Retinal pigment epithelial cell (primary cell): ENCODE measurements at places on chromosomes 13 and 19.

DNA sequence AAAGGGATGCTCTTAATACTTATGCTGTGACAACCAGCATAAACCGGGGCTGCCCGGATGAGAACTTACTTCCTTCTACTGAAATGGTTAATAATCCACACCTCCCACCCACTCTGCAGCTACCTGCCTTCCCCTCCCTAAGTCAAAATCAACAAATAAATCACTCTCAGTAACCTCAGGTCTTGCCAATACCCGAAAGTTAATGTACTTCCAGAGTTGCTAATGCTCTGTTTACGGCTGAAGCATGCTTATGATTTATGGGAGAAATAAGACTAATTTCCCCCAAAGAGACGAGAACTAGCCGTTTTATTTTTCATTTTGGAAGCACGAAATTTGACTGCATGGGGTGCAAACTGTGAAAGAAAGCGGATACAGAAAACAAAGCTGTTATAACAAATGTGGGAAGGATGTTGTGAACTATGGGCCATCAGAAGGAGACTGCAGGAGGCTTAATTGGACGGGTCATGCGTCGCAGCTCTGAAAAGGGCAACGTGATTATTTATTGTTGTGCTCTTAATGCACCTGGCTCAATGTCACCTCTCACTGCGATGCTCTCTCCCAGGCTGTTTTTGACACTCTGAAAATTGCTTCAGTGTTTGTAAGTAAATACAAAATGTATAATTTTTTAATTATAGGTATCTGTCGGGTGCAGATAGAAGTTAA lies 114.0 kb upstream of the SLC7A1 start:
- no peak for DNase-seq

- DNase-seq, result no peak
These were observed 746.8 kb upstream of the SLC10A2 start for GRCh38 chr13:103812971-103813370.

DNA sequence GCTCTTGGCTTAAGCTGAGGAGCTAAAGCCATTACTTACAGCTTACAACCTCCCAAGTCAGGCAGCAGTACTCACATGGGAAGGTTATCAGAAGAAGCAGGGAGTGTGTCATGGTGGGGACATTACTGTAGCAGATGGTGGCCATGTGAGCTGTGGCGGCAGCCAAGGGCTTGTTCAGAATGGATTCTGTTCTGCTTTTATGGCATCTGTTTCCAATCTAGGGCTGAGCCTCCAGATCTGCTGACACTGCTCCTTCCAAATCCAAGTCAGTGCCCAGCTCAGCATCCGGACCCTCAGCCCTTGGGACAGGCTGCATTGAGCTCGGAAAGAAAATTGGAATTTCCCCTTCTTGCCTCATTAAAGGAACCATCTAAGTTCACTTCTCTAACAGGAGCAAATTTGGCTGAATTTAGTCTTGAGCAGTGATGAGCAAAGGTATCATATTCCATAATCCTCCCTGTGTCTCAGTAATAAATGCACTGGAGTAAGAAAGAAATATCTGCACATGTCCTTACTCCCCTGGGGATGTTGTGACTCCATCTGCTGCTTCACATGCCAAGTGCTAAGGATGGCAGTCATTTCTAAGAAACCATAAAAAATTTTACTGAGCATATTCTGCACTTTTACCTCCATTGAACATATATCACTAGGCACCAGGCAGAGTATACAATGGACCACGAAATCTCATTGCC lies 73.9 kb downstream of the KCTD12 start:
- no peak for DNase-seq

DNA sequence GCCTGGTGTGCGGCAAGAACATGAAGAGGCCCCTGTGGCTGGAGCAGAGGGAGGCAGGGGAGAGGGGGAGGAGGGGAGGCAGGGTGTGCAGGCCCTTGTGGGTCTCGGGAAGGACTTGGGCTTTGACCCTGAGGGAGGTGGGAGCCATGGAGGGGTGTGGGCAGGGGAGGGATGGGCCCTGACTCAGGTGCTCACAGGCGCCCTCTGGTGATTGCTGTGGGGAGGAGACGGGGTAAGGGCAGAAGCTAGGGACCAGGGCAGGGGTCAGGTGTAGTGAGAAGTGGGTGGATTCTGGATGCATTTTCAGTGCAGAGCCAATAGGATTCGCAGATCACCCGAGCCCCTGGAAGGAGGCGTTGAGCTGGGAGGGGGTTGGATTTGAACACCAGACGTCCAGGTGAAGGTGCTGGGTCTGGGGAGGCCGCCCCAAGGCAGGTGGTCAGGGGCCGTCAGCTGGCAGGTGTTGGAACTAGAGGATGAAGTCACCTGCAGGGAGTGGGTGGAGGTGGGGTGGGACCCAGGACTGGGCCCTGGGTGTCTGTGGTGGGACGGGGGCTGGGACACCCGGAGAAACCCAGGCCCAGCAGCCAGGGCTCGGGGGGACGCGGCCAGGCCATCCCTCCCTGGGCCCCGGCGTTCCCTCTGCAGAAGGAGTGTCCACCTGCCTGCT lies 185.4 kb downstream of the KDM4B start:
- no peak for DNase-seq

- no peak for DNase-seq
These were observed 179.8 kb upstream of the UBL3 start for GRCh38 chr13:30030141-30030750.

- DNase-seq, result no peak
These were observed 8.7 kb downstream of the SIGLECL1 start for GRCh38 chr19:51259348-51260245.

GRCh38 chr13:91326146-91326545 lies 21.3 kb upstream of the MIR17HG start:
- DNase-seq, result no peak

- peak; percentile 46 for DNase-seq
These were observed 83.8 kb downstream of the CRYL1 start for GRCh38 chr13:20441879-20442278.

- DNase-seq, result no peak
These were observed 7.9 kb downstream of the RBM26 start for GRCh38 chr13:79398127-79398526.

DNA sequence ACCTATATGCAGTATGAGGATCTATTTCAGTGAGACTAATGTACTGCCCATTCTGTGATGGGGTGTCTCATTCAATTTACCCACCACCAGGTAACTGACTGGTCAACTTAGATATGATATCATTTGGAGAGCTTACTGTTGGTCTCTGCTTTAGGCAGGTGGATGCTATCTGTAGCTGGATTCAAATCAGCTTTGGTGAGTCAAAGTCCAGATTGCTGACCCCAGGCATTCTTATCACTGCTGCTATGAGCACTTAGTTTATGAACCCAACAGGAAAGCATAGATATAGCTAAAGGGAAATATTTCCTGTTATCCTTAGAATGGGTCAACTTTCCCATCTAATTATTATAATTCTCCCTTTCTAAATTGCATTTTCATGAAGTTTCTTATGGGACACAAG lies 1295.2 kb upstream of the SPRY2 start:
- no peak for DNase-seq

- DNase-seq, result no peak
These were observed 218.2 kb upstream of the SLC10A2 start for GRCh38 chr13:103284466-103284865.

DNA sequence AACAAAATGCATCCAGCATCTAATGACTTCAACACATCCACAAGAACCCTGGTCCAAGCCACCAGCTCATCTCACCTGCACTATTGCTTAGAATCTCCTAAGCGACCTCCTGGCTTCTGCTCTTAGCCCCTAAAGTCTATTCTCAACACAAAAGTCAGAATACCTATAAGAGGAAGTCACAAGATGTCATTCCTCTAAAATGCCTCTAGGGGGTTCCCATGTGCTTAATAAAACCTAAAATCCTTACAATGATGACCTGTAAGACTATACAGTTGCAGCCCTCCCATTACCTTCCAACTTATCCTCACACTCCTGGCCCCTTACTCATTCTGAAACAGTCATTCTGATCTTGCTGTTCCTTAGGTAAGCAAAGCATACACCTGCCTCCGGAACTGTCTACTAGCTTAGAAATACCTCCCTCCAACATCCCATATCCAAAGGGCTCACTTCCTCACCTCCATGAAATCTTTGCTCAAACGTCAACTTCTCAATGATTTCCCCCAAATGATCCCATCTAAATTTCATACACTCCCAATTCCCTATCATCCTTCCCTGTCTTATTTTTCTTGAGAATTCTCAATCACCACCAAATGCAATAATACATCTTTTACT lies 10.0 kb downstream of the ATP7B start:
- no peak for DNase-seq

DNA sequence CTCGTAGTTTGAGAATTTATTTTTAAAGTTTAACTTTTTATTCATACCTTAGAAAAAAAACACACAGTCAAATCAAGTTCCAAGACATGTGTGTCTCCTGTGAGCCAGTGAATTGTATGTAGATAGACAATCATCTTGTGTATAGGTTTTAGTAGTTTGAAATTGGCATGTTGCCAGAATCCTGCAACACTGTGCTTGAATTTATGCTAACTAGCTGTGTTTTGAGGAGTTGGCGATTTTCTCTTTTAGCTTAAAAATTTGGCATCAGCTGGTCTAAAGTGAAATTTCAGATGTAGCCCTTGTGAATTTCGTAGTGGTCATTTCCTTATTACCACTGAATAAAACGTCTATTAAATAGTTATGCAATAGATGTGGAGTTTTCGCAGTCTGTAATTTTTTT lies 213.2 kb downstream of the ATP8A2 start:
- DNase-seq, result no peak

DNA sequence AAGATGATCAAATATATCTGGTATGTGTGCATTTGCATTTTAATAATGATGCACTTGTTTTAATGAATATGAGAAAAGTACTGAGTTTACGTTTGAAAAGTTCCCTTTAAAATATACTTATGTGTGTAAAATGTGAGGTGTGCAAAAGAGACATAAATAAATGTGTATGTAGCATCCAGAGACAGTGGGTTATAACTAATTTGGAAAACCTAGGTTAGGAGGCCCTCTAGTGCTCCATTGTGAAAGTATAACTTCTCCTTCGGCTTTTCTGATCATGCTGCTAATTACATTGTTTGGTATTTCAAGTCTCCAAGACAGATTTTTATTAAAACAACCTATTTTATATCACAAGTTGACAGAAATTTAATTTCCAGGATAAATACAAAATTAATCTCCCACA lies 30.1 kb downstream of the SCEL start:
- DNase-seq, result no peak

DNA sequence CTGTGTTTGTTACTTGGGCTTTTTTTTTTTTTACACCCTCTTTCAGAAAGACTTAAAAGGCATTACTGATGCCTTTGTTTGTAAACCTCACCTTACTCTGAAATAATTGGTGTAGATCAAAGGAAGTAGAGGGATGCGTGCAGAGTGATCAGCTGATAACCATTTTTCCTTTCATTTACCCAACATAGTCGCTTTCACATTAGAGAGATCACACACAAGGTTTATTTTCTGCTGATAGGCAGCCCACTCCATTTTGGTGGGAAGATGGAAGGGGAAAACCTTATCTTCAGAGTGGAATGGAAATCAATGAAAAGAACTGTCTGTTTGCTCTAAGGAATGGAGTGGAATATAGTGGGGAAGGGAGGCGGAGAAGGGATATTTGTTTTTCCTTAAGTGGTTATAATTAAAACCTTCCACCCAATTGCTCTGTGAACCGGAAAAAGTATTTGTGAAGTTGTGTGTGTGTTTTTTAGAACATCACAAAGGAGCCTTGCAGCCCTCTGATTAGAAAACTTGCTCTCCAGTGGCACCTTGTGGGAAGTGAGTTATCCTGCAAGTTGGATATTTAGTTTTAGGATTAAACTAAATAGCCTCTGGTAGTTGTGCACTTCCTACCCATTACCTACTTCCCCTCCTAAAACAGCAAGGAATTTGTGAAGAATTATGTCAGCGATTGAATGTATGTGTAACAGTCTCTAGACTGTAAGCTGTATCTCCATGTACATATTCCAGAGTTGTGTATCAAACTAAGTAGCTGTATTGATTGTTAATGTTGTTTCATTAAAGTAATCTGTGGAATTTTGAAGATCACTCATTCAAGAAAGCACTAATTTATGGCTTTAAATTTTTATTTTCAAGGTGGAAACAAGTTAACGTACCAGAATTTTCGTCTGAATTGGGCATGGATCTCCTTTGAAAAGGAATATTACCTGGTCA lies 76.8 kb downstream of the FREM2 start:
- no peak for DNase-seq

DNA sequence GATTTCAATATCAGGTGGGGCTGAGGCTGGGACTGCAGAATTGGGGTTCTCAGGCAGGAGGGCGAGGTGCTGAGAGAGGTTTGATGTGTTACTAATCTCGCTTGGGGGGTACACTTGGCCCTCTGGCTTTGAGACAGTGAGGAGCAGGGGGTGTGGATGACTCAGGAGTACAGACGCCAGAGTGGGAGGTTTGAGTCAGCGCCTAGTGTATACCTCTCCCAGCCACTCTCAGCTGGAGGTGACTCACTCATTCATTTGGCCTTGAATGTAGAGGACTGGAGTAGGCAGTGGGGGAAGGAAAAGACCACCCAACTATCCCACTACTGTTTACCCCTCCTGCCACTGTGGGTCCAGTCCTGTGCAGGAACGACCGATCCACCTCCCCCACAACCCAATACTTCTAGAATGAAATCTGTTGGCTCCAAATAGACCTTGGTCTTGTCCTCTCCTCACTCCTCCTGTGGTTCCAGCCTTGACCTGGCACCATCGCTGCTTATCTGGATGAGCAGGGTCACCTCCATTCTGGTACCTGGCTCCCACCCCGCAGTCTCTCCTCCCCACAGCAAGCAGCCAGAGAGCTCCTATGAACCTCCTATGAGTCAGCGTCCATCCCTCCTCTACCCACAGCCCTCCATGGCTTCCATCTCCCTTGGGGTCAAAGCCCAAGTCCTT lies 20.1 kb upstream of the ZNRF4 start:
- DNase-seq, result no peak

- no peak for DNase-seq
These were observed 48.7 kb upstream of the ITM2B start for GRCh38 chr13:48184260-48184659.

DNA sequence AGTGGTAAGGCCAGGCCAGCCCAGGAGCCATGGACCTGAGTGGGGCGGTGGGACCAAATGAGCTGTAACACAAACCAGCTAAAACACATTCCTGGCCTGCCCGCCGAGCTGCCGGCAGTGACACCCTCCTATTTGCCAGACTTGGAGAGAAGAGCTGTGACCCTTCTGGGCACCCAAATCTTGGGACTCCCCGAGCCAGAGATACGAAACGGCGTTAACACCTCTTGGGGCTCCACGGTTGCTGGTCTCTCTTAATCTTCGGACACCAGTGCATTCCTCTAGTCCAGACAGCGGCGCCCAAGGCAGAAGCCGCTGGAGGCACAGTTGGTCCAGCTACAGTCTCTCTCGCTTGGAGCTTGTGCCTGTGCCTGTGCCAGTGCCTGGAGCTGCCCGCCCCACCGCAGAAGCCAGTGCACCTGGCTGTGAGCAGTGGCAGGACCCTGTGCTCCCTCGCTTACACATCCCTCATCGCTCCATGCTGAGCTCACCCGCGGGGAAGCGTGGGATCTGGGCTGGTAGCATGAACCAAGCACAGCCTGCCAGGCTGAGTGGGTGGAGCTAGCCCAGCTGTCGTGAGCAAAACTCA lies 147.2 kb upstream of the KLHL1 start:
- no peak for DNase-seq

- no peak for DNase-seq
These were observed 36.1 kb downstream of the TNFSF13B start for GRCh38 chr13:108305655-108306054.
